ENCODE measurements at places on chromosomes 16 and 17. TPM values are rescaled to one million over a fixed set of nuclear protein-coding genes. Genes with fewer than 3 reads are reported as not detected.
A peak's percentile ranks its signal among the peaks of the same experiment; 100 is the strongest.

GRCh38 chr17:43416998-43417890, 18.5 kb downstream of the ARL4D start:
- DNase-seq, result no peak

DNA sequence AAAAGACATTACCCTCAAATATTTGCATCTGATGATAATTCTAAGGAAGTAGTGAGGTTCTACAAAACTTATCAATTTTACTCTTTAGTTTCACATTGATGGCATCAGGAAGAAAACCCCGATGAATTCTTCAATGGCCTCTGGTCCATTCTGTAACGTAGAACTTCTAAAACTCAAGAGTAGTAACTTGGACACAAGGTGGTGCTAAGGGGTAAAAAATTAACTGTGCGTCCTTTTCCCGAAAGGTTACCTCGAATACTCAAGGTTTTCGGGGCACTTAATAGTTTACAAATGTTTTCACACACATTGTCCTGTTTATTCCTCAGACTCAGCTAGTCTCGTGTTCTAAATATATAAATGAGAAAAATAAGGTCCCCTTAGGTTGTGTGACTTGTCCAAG, 517.3 kb upstream of the ZFHX3 start:
- no peak for DNase-seq

PKMYT1 gene
- total RNA-seq, result 25.1 TPM

NLGN2 gene
- 68.4 TPM for total RNA-seq

GRCh38 chr16:69859105-69859989, 91.8 kb upstream of the CLEC18A start:
- no peak for DNase-seq

GRCh38 chr16:88789594-88789993, 4.6 kb upstream of the PIEZO1 start:
- DNase-seq, result no peak

- peak; percentile 89 for DNase-seq
Observed at GRCh38 chr17:75633486-75634375, 497 bp downstream of the SMIM5 start.

CCL7 gene
- total RNA-seq, result not detected

GRCh38 chr16:57194512-57194911, 8.4 kb downstream of the RSPRY1 start:
- no peak for DNase-seq

- no peak for DNase-seq
Observed at GRCh38 chr16:4404967-4405696, 11.3 kb downstream of the CORO7 start.

RPRML gene
- 0.43 TPM for total RNA-seq

GRCh38 chr17:5003214-5003867, 5.6 kb downstream of the KIF1C start:
- no peak for DNase-seq

DNA sequence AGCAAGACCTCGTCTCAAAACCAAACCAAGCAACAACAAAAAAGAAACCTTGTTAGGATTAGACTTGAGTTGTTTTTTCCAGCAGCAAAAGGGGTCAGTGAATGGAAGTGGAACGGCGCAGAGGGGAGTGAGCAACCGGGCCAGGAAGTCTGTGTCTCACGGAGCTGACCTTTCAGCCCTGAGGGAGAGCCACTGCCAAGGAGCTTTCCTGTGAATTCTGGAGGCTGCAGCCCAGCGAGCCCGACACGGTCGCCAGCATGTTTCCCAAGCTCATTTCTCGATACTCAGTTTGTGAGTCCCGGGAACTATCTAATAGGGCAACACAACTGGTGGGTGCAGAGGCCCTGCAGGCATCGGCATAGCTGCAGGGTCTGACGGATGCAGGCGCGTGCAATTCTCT, 19.6 kb downstream of the TELO2 start:
- no peak for DNase-seq

TBC1D28 gene
- total RNA-seq, result not detected

GRCh38 chr17:76240461-76241203, at the start of gene RNF157:
RNF157 (minus strand) TSS chr17:76240493; CDS start chr17:76240240, 253 bp downstream.
- peak; percentile 77 for DNase-seq

DNA sequence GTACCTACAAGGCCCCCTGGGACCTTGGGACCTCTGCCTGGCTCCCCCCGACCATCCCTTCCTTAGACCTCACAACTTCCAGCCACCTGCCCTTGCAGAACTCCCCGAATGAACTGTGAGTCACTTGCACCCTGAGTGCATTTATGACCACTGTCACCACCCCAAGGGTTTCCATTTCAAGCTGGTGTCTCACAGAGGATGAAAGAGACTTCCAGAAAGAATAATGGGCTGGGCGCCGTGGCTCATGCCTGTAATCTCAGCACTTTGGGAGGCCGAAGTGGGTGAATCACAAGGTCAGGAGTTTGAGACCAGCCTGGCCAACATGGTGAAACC, 124.5 kb upstream of the CIBAR2 start:
- no peak for DNase-seq

GRCh38 chr16:88780142-88781062, 4.6 kb downstream of the PIEZO1 start:
- no peak for DNase-seq

AIPL1 gene
- not detected for total RNA-seq

- DNase-seq, result no peak
Observed at GRCh38 chr16:84497418-84498222, 6.8 kb downstream of the MEAK7 start.

DNA sequence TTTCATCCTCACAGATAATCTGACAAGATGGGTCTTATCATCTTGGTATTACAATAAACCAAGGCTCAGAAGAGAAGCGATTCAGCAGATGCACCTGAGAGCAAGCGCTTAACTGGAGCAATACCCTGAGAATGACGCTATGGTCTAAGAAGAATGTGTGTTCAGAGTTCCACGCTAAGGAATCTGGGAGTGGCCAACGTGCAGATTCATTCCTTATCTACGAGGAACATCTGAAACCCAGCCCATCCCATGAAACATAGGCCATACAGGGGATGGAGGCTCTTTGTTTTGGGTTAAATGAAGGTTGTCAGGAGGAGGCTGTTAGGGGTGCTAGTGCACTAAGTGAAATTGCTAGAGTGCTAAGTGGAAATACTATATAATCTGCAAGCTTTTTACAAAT, 28.5 kb upstream of the KDM8 start:
- DNase-seq, result no peak

DNA sequence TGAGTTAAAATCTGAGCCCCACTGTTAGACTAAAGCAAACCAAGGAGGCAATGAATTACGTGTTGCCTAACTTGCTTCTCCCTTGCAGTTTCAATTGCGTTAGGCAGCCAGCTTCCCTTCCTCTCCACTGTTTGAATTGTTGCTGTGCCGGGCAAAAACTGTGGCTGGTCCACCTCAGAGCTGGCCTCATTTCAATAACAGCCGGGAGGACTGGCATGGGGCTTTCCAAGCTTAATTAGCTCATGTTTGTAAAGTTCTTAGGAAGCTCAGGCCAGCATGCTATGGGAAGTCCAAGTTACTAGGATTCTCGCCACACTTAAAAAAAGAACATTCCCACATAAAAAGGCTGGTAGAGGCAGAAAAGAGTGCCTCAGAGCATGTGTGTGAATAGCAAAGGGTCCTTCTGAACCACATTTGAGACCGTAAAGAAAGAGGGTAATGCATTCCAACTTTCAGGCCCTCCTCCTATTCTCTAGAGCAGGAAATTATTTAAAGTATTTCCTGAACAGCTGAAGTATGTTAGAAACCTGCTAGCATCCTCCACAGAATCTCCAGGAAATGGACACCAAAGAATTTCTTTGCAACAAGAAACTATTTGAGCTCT, 79.0 kb upstream of the SMURF2 start:
- peak; percentile 15 for DNase-seq

DNA sequence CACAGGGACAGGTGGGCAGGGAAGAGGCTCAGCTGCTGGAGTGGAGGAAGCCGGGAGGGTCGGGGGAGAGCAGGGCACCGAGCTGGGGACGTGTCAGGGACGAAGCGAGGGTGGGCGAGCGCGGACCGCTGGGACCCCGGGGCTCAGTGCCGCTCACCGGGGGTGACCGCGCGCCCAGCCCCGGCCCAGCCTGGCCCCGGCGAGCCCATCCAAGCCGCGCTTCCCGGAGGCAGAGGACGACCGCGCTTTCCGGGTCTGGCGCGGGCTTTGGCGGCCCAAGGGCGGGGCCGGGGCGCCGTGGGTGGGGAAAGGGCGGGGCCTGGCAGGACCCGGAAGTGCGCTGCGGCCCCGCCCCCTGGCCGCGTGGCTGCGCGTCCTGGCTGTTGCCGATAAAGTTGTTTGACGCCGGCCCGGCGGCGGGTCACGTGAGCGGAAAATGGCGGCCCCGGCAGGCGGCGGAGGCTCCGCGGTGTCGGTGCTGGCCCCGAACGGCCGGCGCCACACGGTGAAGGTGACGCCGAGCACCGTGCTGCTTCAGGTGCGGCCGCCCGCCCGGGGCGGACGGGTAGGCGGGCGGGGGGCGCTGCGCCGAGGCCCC, at the start of gene ASPSCR1:
Gene ASPSCR1, plus strand, starts transcription at position 419 of the 598 bp plus-strand sequence. Its CDS starts 18 bp downstream, at position 437.
- peak; percentile 95 for DNase-seq

GRCh38 chr17:7406235-7406825, 1.3 kb upstream of the NLGN2 start:
- no peak for DNase-seq

DNA sequence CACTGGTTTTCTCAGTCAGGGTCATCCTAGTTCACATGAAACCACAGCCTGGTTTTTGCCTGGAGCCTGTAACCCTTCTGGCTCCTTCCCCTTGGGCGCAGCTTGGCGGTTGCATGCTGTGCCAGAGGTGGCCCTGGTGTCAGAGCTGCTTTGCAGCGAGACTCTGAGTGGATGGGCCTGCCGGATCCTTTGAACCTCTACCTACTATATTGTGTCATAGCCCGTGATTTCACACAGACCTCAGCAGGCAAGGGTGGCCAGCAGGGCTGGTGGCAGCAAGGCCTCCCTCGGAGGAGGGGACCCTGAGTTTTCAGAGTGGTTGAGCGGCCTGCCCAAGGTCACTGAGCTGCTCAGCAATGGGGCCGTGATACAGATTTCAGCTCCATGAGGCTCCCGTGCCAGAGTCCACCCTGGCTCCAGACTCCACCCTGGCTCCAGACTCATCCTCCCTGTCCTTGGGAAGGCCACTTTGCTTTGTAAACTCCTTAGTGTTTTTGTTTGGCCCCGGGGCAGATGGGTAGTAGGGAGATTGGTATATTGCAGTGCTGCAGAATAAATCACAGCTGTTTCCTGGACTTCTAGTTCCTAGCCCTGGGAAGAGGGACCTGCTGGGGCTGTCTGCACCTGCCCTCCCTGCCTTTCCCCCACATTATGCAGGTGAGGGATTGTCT, 9.7 kb downstream of the MPRIP start:
- peak; percentile 58 for DNase-seq

DNA sequence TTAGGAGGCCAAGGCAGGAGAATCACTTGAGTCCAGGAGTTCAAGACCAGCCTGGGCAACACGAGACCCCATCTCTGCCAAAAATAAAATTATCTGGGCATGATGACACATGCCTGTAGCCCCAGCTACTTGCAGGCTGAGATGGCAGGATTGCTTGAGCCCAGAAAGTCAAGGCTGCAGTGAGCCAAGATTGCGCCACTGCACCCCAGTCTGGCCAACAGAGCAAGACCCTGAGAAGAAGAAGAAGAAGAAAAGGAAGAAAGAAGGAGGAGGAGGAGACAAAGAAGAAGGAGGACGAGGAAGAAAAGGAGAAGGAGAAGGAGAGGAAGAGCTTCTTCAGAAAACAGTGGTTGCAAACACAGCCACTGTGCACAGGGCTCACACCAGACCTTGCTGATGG, 8.4 kb upstream of the DPEP3 start:
- no peak for DNase-seq

GRCh38 chr16:749010-749409, 8.2 kb upstream of the CIAO3 start:
- DNase-seq, result no peak

DNA sequence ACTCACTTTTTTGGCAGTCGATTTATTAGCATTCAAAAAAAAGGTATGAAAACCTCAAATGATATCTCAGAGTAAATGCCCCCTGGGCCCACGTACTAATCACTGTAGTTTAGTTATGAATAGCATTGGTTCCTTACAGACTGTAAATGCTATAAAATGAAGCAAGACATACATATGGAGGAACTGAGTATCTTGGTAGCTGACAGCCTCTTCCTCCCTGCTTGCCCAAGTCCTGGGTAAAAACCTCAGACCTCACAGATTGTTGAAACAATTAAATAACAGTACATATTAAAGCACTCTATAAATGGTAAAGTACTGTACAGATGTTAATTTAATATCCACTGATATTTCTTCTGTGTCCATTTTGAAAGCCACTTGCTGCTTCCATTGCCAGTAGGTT, 33.2 kb upstream of the ABCC11 start:
- DNase-seq, result no peak

- no peak for DNase-seq
Observed at GRCh38 chr17:61556224-61557188, 34.5 kb downstream of the NACA2 start.

DNA sequence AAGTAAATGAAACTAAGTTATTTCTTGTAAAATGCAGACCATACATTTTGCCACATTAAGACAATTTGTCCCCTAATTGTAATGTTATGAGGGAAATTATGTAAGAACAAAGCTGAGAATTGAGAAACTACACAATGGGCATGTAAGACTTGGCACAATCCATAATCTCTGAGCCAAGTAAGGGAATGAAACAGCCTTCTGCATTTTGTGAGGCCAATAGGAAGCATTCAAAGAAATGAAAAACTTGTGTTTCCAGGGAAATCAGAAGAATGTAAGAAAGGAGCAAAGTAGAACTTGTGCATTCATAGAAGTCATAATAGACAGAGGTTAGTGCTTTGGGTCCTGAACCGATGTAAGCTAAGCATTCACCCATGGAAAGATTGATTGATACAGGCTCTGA, 1.8 kb downstream of the KRTAP9-4 start:
- DNase-seq, result no peak

IRX5 gene
- total RNA-seq, result 29.1 TPM

DNA sequence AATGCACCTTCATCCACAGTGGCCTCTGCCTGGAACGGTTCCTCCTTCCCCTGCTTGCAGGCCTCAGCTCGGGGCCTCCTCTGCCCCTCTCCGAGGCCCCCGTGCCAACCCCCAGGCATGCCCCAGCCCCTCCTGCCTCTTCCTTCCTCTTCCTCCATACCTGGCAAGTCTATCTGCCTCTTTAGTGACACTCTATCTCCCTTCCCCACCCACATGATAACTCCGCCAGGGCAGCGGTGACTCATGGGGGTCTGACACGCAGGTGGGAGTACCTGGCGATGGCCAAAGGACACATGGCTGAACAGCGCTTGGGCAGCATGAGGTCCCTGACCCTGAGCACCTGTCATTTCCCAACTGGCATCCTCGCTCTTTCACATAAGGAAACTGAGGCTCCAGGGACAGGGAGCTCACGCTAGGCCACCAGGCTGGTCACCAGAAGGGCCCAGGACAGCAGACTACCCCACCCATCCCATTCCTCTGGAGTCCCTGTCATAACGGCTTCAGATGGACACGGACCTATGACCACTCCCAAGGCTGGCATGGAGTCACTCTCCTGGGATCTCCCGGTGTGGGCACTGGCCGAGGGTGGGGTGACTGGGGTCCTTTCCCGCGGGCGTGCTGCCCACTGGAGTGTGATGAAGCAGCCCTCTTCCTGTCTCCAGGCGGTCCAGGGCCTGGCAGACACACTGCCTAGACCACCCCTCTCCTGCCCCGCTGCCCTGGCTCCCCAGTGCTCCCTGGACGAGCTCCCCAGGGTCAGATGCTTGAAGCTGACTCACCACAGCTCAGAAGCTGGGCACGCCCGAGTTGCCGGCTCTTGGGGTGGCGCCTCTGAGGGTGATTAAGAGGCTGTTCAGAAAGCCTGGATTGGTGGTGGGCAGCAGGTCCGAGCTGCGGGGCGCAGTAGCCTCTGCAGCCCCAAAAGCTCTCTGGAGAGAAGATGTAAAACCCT, 100.6 kb downstream of the ENGASE start:
- DNase-seq, result no peak

Data from type B pancreatic cell (in vitro differentiated cells).